Activated CD4-positive, alpha-beta memory T cell treated with anti-CD3 and anti-CD28 coated beads, Interleukin-2, amount 10 ng/mL, durations not matched to agents 7 days and 5 days (primary cell): ENCODE measurements at places on chromosomes 16 and 17. TPM values are rescaled to one million over a fixed set of nuclear protein-coding genes. Genes with fewer than 3 reads are reported as not detected.
A peak's percentile ranks its signal among the peaks of the same experiment; 100 is the strongest.

DNA sequence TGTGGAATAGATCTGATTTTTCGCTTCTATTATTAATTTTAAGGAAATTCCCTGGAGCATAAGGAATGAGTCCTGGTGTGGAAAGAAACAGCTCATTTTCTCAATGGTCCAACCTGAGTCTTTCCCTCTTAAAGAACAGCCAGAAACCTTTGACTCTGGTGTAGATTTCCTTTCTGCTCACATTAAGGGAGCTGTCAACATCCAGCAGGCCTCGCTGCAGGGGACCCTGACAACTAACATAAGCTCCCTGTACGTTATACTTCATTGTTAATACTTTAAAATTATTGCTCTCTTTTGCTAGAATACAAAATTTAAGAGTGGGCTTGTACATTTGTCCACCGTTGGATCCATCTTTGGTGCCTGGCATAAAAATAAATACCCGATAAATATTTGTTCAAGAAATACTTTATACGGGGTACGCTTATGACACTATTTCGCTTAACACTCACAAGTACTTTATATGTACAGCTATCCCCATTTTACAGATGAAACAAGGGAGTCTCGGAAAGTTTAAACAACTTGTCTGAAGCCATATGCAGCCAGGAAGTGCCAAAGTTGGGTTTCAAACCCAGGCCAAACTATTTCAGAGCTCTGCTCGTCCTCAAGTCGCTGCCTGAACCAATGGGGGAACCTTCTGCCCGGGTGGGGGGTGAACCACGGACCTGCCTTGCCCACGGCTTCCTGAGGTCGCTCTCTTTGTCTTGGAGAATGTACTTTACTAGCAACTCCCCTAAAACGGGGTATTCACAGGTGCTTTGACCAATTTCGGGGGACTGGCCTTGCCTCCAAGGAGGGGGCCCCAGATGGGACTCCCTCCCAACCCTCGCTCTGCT is 611 bp downstream of the SMARCE1 start:
- peaks cover 42% of the 10 kb centered on the region for H3K36me3 ChIP-seq
- H3K4me3 ChIP-seq, result peak overlapping the region; percentile 95
- peaks cover 58% of the 10 kb centered on the region for H3K4me1 ChIP-seq
- DNase-seq, result peak; percentile 57
- H3K27ac ChIP-seq, result peak overlapping the region; percentile 94

DNA sequence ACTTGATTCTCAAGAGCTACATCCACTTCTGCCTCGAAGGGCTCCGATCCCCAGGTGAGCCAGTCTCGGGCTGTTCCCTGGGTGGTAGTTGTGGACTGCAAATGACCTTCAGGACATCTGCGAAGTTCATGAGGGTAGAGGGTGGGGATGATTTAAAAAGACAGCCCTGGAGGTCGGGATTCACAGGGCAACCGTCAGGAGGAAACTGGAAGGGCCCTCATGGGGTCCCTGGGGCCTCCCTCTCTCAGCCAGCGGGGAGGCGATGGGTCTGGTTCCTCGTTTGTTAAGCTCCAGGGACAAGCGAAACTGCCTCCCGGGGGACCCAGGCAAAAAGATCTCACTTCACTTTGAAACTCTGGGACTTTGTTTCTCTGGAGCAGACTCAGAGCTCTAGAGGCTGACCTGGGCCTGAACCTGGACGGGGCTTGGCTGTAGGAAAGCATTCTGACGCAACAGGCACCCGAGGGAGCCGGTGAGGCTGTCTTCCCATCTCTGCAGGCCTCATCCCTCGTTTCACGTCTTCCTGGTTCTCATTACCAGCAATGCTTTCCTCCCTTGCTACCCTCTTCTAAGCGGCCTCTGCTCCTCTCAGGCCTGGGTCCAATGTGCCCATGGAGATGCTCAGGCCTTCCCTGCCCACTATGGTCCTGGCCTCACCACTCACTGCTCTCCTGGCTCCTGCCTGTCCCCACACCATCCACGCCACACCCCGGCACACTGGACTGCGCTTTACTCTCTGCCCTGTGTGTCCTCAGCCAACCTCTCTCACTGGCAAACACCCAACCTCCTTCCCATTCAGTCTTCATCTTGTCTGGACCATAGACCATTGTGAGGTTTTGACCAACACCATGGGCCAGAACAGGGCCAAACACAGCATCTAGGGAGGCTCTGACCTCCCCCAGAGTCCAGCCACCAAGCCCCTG is 214.2 kb upstream of the TNRC6C start:
- H3K4me1 ChIP-seq, result no peaks in the 10 kb centered on the region
- no peak overlapping the region for H3K4me3 ChIP-seq
- no peak overlapping the region for H3K27ac ChIP-seq

DNA sequence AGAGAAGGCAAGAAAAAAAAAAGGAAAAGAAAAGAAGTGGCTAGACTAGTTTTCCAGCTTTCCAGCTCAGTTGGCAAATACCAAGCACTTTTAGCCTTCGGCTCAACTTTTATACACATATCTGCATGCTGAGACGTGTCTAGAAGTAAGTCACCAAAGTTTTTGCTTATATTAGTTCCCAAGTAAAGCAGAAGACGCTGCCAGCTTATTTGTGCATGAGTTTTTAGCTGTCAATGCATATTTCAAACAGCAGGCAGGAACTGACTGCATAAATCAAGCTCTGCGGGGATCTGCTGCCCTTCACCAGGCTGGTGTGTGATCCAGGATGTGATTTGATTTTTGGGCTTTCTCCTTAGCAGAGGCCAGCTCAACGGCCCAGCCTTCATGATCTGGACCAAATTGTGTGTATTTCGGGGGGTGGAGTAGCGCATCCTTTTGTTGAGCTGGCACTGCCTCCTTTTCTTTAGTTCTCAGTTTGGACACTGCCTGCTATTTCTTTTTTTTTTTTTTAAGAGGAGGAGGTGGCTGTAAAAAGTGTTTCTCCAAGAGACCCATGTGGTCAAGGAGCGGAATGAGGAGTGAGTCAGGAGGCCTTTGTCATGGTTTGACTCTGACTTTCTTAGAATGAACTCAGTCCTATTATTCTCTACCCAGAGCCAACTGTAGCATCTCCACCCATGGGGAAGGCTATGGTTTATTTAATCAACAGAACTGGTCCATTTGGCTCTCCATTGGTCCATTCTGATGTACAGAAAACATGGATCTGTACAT is 162.6 kb upstream of the XYLT1 start:
- H3K4me1 ChIP-seq, result no peaks in the 10 kb centered on the region
- H3K27ac ChIP-seq, result no peak overlapping the region
- H3K36me3 ChIP-seq, result no peaks in the 10 kb centered on the region
- no peak for DNase-seq
- no peak overlapping the region for H3K4me3 ChIP-seq

- no peak overlapping the region for H3K27ac ChIP-seq
- no peaks in the 10 kb centered on the region for H3K27me3 ChIP-seq
- H3K4me1 ChIP-seq, result peaks cover 53% of the 10 kb centered on the region
- no peak for DNase-seq
- H3K36me3 ChIP-seq, result peaks cover 62% of the 10 kb centered on the region
Observed at GRCh38 chr16:11058832-11059231, 114.5 kb downstream of the CLEC16A start.

GRCh38 chr16:14405611-14406537 is 224.2 kb downstream of the PARN start:
- DNase-seq, result peak; percentile 18
- no peak overlapping the region for H3K4me3 ChIP-seq
- H3K27me3 ChIP-seq, result no peaks in the 10 kb centered on the region
- no peaks in the 10 kb centered on the region for H3K4me1 ChIP-seq

DNA sequence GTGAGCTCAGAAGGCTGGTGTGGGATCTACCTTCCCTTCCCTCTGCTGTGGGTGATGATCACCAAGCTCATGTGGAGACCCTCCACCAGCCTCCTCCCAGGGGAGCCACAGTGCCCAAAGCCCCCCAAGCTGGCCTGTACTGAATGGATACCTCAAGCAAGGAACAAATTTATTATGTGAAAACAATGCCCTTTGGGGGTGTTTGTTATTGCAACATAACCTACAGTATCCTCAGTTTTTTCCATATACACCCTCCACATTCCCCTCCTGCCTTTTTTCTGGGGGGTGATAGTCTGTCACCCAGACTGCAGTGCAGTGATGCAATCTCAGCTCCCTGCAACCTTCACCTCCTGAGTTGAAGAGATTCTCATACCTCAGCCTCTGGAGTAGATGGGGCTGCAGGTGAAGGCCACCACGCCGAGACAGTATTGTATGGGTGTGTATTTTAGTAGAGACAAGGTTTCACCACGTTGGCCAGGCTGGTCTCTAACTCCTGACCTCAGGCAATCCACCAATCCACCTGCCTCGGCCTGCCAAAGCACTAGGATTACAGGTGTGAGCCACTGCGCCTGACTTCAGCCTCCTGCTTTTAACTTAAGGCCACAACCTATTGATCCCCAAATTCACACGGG is 215.9 kb downstream of the CPPED1 start:
- H3K4me1 ChIP-seq, result peaks cover 13% of the 10 kb centered on the region
- H3K4me3 ChIP-seq, result no peak overlapping the region
- no peaks in the 10 kb centered on the region for H3K27me3 ChIP-seq
- no peak overlapping the region for H3K27ac ChIP-seq
- no peak for DNase-seq

- peaks cover 25% of the 10 kb centered on the region for H3K27me3 ChIP-seq
- no peak for DNase-seq
- no peaks in the 10 kb centered on the region for H3K36me3 ChIP-seq
- no peaks in the 10 kb centered on the region for H3K4me1 ChIP-seq
Observed at GRCh38 chr17:51559778-51560177, 299.4 kb downstream of the UTP18 start.

DNA sequence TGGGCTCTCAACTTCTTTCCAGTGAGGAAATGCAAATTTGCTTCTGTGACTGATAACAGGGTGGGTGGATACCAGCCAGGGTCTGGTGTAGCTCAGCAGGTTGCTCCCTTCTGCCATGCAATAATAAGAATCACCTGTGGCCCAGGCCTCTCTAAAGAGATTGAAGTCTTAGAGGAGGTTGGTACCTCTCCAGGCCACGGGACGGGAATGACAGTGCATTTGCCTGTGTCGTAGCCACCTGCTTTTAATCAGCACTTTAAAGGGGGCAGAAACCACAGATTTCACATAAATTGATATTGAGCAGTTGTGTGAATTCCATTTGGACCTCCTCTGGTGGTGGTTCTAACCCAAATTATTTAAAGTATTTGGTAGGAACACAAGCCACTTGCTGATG is 246.9 kb downstream of the PRKCA start:
- peaks cover 45% of the 10 kb centered on the region for H3K36me3 ChIP-seq
- peak overlapping the region; percentile 79 for H3K27ac ChIP-seq
- H3K4me3 ChIP-seq, result no peak overlapping the region
- H3K4me1 ChIP-seq, result peaks cover 58% of the 10 kb centered on the region
- no peaks in the 10 kb centered on the region for H3K27me3 ChIP-seq
- DNase-seq, result no peak

GRCh38 chr17:74340470-74341023 is 14.5 kb downstream of the KIF19 start:
- H3K4me1 ChIP-seq, result no peaks in the 10 kb centered on the region
- no peak overlapping the region for H3K4me3 ChIP-seq
- no peaks in the 10 kb centered on the region for H3K36me3 ChIP-seq
- peaks cover 7% of the 10 kb centered on the region for H3K27me3 ChIP-seq
- no peak overlapping the region for H3K27ac ChIP-seq

- H3K36me3 ChIP-seq, result no peaks in the 10 kb centered on the region
- H3K4me1 ChIP-seq, result no peaks in the 10 kb centered on the region
- no peak overlapping the region for H3K27ac ChIP-seq
- no peaks in the 10 kb centered on the region for H3K27me3 ChIP-seq
- no peak overlapping the region for H3K4me3 ChIP-seq
Observed at GRCh38 chr16:64013856-64014255, 1108.0 kb downstream of the CDH11 start.

The CLEC3A gene
- total RNA-seq, result not detected

The SP6 gene
- 0.10 TPM for total RNA-seq

The TPSG1 gene
- total RNA-seq, result not detected

The ARHGDIG gene
- total RNA-seq, result not detected

The TBC1D3E gene
- total RNA-seq, result not detected

The NFATC2IP gene
- total RNA-seq, result 96.7 TPM

The MYADML2 gene
- total RNA-seq, result not detected
